ENCODE measurements at places on chromosomes 2 and 18.

- no peak for DNase-seq
These were observed 137.9 kb downstream of the SLC4A3 start for GRCh38 chr2:219765231-219765911.

- DNase-seq, result no peak
These were observed 103.7 kb downstream of the CCDC85A start for GRCh38 chr2:56287508-56287907.

DNA sequence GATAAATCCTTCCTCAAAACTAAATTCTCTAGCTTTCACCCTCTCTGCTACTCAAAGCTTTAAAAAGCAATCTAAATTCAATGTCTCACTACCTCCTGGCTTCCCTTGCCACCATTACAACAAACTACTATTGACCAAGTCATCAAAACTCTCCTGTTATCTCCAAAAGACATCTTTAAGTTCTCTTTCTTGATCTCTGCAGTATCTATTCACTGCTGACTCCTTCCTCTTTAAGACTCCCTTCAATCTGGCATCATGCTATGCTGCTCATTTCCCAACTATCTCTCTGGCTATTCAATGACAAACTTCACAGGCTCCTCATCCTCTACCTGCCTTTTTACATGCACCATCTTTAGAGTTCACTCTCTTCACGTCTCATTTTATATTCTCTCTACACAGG lies 5.9 kb downstream of the PPP3R1 start:
- no peak for DNase-seq

DNA sequence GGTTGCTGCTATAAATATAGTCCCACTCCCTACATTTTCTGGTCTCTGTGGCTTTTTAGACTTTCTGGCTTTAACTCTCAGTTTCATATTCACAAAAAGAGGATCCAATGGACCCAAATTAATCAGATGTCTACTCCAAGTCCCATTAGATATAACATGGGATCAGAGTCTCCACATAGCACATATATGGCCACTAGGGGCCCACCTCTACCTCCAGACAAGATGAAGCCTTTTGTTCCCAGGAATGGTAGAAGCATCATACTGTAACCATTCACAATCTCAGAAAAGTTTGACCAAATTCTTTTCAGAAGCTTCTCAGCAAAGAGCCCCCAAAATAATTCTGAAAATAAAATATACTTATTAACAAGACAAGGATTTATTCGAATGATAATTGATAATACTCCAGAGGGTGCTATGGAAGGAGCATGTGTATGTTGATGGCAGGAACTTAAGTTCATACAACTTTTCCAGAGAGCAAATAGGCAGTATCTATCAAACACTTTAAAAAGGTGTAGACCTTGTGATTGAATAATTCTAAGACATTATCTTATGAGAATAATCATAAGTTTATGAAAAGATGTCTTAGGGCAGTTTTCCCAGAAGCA lies 382.3 kb upstream of the CRIM1 start:
- peak; percentile 62 for DNase-seq

- no peak for DNase-seq
These were observed 1.4 kb downstream of the ST8SIA5 start for GRCh38 chr18:46755315-46756024.

DNA sequence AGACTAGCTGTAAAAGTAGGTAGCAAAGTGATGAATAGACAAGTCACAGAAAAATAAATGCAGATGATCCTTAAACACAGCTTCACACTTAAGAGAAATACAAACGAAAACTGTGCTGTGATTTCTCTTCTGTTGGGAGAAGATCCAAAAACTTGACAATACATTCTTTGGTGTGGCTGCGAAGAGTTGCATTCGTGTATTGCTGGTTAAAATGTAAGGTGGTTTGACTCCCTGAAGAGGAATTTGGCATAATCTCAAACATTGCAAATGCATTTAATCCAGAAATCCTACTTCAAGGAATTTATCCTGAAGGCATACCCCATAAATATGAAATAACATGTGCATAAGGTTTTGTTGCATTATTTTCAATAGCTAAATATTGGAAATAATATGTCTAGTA lies 7.1 kb downstream of the CCNYL1 start:
- DNase-seq, result no peak

- DNase-seq, result no peak
These were observed 33.4 kb upstream of the ITGA6 start for GRCh38 chr2:172394002-172394401.

GRCh38 chr2:175449616-175450015 lies 268.1 kb upstream of the ATP5MC3 start:
- DNase-seq, result no peak

DNA sequence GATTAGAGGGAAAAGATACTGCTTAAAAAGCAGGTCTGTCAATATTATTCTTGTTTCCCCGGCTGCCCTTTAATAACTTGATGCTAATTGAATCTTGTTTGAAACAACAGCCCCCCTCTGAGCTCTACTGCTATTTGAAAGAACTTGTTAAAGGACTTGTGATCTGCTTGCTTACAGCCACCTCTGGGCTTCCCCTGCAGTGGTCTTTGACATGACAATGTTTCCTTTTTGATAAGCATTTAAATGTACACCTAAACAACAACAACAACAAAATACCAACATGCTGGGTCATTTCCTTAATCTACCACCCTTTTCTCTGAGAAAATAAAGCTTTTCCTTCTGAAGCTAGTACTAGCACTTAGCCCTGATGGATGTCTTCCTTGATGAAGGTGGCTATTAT lies 3.9 kb downstream of the HOXD1 start:
- no peak for DNase-seq

DNA sequence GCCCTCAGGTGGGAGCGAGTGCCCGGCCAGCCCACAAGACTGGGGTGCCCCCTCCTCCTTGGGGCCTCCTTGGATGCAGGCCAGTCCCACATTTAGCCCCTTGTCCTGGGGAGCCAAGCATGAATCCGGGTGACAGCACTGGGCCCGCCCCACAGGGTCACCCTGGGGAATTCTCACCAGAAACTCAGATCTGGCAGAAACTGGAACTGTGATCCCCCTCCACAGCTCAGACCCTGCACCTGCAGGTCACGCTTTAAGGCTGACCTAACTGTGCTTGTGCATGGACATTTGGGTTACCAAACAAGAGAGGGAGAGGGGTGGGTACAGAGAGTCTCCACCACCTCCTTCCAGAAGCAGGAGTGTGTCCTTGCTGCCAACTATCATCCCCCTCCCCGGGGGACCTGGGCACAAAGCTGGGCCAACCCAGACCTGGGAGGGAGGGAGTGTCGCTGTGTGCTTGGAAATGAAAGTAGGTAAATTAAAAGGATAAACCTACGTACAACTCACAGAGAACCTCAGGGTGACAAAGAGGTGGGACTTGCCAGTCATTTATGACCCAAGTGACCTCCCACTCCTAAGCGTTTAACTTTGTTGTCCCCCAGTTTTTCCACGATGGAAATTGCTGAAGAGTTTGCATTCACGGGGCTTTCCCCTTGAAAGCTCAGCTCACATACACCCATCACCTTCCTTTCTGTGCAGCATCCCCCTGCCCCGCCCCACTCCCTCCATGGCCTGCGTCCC lies 9.1 kb downstream of the ITM2C start:
- DNase-seq, result no peak

DNA sequence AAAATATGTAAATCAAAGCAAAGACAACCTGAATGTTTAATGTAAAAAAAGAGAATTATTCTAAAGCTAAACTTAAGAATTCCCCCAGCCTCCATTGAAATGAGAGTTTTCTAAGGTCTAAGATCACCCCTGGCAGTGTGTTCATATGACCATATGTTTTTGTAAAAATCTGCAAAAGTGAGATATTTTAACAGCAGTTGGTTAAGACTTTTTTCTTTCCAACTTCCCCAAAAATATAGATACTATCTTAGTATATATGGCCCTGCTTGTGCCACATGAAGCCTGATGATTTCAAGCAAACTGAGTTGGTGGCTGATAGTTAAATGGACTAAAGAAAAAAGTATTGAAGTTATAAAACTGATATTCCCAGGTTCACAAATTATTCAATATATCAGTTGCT lies 35.4 kb downstream of the ZNF804A start:
- no peak for DNase-seq

DNA sequence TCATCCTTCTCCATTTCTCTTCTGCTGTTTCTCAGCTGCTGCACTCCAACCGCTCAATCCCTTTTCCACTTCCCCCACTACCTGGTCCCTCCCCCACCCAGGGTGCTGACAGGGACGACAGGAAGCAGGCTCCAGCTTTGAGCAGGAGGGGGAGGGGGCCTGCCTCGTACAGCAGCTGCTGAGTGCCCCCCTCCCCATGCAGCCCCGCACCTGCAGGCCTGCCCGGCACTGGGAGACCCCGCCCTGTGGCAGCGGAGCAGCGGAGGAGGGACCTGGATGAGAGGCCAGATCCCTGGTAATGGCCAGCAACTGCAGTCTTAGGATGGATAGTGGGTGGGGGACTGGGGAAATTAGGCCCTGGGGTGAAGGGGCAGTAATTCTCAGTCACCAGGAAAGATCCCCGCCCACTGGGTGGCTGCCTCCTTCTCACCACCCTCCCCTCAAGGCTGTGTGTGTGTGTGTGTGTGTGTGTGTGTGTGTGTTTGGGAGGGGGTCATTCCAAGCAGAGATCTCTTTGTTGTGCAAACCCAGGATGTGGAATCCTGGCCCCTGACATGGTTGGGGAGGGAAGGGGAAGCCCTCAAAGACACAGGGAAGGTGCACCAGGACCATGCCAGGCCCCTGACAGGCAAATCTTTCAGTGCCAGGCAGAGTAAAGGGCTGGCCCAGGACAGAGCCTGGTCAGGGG lies 6.8 kb upstream of the CRYBA2 start:
- no peak for DNase-seq
